Effector memory CD4-positive, alpha-beta T cell (primary cell): ENCODE measurements at places on chromosomes 3 and 15.

GRCh38 chr15:83304861-83305703, 20.6 kb upstream of the BNC1 start:
- DNase-seq: no peak

DNA sequence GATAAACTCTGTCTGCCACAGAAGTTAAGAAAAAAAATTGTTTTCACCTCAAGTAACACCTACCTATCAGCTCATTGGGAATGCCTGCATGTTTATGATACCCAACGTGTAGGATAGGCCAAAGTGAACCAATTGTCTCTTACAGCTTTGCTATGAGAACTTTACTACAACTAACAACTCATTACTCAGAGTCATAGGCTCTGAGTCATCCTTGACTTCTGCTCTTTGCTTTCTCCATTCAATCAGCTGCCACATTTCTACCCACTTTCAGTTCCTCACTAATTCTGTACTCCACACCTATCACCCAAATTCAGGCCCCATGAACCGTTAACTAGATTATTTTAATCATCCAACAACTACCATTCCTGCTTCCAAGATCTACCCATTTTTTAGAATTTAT, 843.9 kb downstream of the TUSC7 start:
- DNase-seq: no peak

DNA sequence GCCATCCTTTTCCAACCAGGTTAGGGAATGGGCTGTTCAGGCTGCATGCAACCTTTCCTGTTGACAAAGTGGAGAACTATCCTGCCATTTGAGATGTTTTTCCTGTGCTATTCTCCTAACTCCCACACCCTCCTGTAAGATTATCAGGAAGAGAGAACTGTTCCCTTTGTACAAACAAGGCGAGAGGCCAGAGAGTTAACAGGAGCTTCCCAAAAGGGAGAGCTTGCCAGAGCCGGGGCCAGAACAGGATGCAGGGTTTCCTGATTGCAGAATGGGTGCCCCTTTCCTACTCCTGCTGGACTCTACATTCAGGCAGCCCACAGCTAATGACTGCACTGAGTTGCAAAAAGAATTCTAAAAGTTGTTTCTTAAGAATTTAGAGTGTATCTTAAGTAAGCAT, 17.1 kb downstream of the PML start:
- no peak for DNase-seq

DNA sequence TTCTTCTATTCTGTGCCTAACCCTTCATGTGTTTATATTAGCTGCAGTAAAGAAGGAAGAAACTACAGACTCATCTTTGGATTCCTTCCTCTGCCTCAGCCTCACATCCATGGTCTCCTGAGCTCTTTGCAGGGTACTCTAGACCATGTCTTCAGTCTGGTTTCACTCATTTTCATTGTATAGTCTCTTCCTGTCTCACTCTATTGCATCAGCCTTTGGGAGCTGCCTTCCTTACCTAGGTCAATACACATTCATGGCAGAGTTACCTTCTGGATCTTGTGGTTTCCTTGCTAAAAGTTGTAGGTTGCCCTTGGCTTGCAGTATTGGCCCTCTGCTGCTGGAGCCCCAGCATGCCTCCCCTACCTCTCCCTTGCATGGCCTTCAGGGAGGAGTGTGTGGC, 31.5 kb upstream of the SCAANT1 start:
- DNase-seq: no peak
